Retina (tissue), 1 donor: ENCODE measurements at places on chromosomes 7 and 10.

- no peak for DNase-seq
Measured at GRCh38 chr7:5083311-5083711, 37.7 kb downstream of the RBAK start.

DNA sequence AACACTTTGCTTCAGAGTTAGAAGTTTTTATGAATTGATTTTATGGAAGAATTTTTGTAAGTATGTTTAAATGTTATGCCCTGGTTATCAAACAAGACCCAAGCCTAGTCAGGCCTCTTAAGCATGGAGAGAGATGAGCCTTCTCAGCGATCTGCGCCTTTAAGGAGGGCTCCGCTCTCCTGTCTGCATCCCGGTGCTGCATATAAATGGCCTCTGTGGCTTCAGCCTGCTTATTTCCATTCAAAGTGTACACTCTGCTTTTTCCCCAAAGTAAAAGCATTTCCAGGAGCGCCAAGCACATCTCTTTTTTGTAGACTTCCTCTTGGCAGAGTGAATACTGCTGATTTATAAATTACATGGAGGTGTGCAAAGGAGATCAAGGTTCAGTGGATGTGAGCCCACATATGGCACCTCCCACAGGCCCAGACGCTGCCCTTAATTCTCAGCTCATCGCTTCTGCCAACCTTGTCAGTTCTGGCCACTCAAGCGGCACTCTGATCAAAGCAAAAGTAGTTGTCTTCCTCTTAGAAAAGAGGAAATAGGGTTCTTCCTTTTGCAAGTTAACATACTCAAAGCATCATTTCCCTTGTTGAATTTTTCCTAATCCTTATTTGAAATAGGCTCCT, 70.0 kb upstream of the SFMBT2 start:
- DNase-seq, result peak; percentile 39

GRCh38 chr10:131616040-131616439, 284.8 kb upstream of the PPP2R2D start:
- DNase-seq, result no peak

GRCh38 chr7:84735011-84735410, 451.8 kb downstream of the SEMA3D start:
- DNase-seq, result no peak

- DNase-seq, result no peak
Measured at GRCh38 chr10:77675347-77675746, 37.7 kb upstream of the KCNMA1 start.

GRCh38 chr7:151104411-151105235, 18.3 kb downstream of the AGAP3 start:
- DNase-seq, result no peak

GRCh38 chr10:21524131-21524525, 1.4 kb downstream of the SKIDA1 start:
- no peak for DNase-seq
